ENCODE measurements at places on chromosomes 4 and X.

DNA sequence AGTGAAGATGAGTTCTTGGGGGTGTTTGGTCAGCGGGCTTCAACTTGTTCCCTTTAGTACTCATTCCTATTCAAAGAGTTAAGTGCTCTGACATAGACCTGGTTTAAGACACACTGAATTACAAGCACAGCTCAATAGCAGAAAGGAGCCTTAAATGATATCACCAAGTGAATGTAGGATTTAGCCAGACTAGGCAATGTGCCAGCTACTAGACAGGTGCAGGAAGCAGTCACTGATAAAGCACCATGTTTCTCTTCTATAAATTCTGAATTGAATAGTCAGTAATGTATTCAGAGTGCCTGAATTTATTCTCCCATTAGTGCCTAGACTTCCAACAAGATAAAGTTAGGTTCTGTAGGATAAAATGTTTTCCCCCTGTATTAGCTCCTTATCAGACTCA is 63.6 kb downstream of the ASB9 start:
- no peak for DNase-seq

DNA sequence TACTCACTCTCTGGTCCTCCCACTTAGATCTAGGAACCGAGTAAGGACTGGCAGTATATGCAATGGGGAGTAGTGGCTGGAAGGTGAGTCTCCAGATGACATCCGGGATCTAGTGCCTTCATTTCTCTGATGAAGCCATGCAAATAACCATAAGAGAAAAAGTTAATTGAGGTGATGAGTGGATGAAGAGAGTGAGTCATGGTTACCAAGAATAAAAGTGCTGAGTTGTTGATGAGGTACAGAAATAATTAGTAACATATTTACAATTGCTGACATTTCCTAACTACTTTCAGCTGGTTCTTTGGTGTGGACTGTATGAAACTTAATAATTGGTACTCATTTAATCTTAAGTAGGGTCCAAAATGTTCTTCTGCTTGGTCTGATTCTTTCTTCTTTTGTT is 146.7 kb upstream of the PITX2 start:
- DNase-seq = no peak

- DNase-seq = no peak
These were observed 422.8 kb upstream of the PABPC4L start for GRCh38 chr4:134624365-134624764.

DNA sequence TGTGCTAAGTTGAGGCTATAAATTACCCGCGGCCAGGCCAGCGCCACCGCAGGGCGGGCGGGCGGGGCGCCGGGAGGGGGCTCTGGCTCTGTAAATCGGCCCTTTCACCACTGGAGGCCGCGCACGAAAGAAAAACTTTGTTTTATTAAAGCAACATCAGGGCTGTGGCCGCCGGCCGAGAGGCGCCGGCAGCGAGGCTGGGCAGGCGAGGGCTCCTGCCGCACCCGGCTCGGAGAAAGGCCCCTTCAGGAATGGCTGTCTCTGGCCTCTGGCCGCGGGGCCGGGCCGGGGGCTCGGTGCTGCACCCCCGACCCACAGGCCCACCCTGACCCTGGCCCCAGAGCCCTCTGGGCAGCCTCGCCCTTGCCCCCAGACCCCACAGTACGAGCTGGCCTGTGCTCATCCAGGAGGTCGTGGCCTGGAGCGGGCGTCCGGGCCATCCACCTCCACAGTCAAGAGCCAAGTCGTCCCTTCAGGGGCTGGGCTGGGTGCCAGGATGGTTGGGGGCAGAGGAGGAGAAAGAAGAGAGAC is 29.5 kb upstream of the FGFR3 start:
- DNase-seq = peak; percentile 80

DNA sequence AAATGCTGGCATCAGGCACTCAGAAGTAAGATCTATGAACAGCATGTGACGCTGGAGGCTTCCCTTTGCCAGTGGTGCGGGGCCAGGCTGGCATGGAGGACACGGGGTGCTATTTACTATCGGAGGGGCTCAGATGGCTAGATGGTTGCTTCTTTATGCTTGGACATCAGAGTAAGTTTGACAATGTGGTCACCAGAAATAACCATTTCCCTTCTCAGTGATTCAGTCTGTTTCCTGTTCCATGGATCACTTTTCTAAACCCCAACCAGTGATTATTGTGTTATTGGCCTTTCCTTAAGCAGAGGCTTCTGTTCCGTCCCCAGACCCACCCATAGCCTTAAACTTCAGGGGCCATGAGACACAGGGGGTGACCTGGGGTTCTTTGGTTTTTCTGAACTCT is 55.4 kb upstream of the DHX15 start:
- no peak for DNase-seq

GRCh38 chrX:43316146-43316545 is 340.0 kb upstream of the MAOA start:
- DNase-seq = no peak

- DNase-seq = no peak
These were observed 473.2 kb upstream of the TECRL start for GRCh38 chr4:64882311-64883086.

- peak; percentile 14 for DNase-seq
These were observed 134.3 kb downstream of the TEX11 start for GRCh38 chrX:70774223-70774622.

DNA sequence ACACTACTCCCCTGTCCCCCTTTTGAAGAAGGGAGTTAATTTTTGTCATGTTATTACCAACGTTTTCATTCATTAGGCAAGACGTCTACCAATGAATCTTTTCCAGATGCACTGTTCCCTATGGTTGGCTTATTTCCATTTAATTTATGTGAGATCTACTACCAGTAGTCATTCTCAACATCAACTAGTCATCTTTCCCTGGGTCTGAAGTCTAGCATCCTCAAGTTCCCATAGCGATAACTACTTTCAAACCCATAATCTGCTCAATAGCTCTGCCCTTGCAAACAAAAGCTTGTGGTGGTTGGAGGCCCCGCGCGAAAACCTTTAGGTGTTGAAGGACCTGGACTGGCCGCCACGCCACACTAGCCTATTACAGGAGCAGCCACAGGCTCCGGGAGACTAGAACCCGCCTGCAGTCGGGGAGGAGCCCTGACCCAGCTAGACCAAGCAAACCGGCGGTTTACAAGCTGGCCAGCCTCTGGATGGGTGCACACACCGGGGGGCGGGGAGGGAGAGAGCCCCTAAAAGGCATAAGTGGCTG is 746 bp downstream of the PPAT start:
- DNase-seq = peak; percentile 87

DNA sequence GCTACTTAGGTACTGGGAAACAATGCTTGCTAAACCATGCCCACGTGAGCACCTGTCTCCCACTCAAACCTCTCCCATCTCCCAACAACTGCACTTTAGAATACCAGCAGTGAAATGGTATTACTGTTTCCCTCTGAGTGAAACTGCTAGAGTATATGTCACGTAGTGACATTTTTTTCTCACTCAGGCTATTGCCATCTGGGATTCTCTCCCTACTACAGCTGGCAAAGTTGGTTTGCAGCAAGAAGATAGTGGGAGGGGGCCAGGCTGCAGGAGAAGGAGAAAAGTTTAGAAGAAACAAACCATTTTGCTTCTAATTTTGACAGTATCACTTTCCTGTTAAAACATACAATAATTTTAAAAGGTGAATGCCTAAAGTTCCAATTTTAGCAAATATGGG is 358.3 kb downstream of the MAPK10 start:
- DNase-seq = no peak

GRCh38 chrX:15686818-15687685 is 22.4 kb upstream of the CLTRN start:
- peak; percentile 66 for DNase-seq

- DNase-seq = peak; percentile 1
These were observed 738.2 kb downstream of the ADGRL3 start for GRCh38 chr4:61938250-61938846.

DNA sequence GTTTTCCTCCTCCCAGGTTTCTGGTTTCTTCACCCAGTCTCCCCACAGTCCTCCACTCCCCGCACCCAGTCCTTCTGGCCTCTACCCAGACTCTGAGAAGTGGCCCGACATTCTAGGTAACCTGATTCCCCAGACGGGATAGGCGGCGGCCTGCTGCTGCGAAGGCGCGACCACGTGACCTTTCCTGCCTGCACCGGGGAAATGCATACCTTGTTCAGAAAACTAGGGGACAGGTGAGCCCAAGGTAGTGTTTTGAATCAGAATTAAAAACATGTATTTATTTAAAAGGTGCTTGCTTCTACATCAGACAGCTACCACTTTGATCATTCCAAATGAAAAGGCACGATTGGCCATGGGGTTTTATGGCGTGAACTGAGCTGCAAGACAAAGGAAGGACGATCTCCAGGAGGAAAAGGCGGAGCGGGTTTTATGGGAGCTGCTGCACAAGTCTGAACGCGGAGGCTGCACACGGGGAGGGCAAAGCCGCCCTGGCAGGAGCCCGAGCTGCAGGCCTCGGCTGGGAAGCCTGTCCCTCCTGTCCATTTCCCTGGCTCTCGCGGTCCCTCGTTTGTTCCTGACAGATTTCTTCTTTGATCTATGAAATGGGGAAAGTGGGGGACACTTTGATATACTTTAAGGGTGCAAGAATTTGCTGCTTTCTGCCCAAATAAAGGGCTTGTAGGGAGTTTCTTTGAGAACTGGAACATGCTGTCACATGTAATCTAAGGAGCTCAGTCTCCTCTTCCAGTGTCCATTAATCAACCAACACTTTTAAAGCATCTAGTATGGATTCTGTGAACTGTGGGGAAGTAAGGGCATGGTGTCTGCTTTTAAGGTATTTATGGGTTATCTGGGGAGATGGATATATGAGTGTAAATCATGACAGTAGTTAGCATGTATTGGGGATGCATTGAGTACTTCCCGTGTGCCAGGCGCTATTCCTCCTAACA is 150.9 kb downstream of the SPRY1 start:
- no peak for DNase-seq

DNA sequence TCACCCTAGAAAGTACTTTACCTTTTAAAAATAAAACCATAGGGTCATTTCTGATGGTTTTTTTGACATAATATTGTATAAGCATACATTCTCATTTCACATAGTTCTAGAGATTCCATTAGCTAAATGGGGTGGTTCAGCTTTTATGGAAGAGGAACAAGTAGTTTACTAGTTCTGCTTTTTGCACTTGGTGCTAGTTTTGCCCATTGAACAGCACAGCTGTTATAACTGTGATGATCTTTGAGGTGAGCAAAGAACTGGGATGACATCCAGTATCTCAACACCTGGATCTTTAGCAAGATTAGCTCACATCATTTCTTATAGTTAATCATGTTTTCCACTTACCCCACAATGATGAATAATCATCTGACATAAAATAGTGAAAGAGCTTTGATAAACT is 40.9 kb downstream of the MOB1B start:
- peak; percentile 50 for DNase-seq

DNA sequence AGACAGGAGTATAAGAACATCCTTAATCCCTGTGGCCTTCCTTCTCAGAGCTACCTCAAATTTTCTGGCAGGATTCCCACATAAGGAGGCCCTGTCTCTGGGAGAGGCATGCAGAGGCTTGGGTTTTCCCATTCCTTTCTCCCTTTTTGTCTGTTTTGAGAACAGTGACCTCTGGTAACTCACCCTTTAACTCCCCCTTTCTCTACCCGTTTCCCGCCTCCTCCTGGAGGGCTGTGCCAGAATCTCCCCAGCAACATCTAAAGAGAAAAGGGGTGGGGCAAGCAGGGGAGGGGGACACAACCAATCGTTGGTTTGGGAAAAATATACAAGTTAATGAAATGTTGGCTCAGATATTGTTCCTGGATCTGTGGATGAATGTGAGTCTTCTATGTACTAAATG is 303.7 kb upstream of the IRS4 start:
- DNase-seq = no peak

DNA sequence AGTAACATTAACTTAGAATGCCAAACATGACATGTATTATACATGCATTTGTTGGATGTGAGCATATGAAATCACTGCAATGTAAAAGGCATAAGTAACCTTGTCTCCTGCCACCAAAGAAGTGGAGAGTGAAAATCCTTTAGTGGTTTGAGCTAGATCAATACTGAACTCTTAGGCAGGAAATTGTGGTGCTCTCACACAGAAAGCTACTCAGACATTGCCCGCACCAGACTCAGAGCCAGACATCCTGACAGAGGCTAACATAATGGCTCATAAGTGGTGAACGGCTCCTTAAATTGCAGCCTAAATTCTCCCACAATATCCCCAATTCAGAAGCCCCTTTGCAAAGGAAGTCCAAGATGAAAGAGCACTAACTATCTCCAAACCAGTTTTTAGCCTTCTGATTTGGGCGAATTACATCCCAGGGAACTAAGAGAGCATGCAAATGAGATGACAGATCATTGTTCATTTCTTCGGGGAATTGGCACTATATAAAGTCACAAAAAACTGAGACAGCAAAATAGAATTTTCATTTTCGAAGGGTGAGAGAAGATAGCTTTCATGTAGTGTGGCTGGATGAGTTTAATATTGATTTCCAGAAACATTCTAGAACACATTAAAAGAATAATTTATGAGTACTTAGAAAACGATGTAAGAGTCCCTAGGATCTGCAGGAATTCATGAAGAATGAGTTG is 233.6 kb upstream of the RPS6KA3 start:
- DNase-seq = no peak

DNA sequence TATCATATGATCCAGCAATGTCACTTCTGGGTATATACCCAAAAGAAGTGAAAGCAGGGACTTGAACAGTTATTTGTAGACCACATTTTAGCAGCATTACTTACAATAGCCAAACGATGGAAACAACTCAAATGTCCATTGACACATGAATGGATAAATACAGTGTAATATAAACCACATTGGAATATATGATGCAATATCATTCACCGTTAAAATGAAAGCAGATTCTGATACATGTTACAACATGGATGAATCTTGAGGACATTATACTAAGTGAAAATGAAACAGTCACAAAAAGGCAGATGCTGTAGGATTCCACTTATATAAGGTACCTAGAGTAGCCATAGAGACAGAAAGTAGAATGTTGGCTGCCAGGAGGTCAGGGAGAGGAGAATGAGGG is 130.5 kb upstream of the SMAD1 start:
- no peak for DNase-seq

DNA sequence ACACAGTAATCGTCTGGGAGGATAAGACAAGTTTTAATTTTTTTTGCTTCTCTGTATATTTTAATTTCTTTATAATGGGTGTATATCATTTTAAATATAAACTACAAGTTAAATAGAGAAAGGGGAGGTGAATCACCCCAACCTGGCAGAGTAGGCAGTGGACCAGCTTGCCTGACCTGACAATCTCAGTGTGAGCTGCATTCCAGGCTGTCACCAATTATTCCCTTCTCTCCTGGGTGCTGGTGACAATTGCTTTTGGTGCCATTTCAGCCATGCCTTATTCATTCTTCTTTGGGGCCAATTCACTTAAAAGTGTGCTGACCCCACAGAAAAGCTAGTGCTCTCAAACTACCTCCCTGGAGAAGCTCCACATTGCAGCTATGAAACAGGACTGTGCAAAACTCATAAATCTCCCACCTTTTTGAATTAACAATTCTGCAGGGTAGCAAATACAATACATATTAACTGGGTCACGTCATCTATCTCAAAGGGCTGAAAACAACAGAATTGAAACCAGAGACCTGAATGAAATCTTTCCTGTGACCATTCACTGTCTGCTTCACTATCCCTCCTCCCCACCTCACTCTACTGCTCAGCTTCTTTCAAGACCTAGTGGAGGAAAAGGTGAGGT is 359.0 kb downstream of the HS3ST1 start:
- no peak for DNase-seq
